GM20000 (cell line): ENCODE measurements at places on chromosomes 4 and X.
A peak's percentile ranks its signal among the peaks of the same experiment; 100 is the strongest.

GRCh38 chr4:83125738-83126141 is 11.2 kb upstream of the PLAC8 start:
- no peak for DNase-seq

DNA sequence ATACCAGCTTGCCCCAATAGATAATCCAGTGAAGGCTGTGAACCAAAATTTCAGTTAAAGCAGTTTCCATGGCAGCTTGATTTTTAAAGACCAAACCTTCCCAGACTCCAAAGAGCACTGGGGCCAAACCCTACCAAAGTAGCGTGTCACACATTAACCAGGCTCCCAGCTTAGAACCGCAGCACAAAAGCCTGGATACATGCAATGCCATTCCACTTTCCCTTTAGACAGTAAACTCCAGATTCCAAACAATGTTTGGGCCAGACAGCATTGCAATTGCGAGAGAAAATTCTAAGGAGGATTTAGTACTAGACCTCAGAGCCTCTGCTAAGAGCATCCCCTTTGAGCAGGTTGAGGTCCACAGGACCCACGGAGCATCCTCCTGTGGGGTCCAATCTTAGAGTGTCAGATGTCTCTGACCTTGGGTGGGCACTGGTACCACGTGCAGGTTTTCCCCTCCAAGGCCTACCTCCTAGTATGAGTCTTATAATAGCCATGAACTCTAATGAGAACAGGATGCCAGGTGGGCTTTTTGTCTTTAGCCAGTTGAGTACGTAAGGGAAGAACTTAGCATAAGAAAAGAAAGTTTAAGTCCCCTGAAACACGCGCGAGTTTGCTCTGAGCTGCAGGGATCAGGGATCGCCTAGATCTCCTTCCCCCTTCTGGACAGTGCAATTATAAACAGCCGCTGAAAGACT is 38.8 kb downstream of the MGARP start:
- DNase-seq: no peak

GRCh38 chr4:54384563-54384962 is 155.5 kb downstream of the PDGFRA start:
- DNase-seq: no peak

DNA sequence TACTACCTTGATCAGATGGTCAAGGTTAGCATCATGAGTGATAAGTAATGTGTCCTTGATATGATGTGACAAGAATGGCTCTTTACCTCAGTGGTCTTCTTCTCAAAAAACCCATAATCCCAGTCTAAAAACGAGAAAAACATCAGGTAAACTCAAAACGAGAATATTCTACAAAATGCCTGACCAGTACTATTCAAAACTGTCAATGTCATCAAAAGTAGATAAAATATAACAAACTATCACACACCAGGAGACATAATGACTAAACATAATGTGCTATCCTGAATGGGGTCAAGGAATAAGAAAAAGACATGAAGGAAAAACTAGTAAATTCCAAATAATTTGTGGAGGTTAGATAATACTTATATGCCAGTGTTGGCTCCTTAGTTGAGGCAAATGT is 85.2 kb upstream of the PDHA2 start:
- DNase-seq: no peak

DNA sequence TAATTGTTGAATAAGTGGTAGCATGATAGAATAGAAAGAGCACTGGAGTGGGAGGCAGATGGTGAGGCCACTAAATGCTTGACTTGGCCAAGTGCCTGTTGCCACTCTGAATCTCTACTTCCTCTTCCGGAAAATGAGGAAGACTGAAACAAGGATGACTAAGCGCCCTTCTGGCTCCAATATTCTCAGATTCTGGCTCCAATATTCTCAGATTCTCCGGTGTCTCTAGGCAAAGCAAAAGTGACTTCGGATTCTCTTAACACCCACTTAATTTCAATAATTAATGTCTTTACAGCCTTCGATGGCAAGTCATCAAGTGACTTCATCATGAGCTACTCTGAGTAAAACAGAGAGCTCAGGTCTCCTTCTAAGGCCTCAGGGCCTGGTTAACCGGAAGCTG is 402.2 kb upstream of the FGF13 start:
- no peak for DNase-seq

DNA sequence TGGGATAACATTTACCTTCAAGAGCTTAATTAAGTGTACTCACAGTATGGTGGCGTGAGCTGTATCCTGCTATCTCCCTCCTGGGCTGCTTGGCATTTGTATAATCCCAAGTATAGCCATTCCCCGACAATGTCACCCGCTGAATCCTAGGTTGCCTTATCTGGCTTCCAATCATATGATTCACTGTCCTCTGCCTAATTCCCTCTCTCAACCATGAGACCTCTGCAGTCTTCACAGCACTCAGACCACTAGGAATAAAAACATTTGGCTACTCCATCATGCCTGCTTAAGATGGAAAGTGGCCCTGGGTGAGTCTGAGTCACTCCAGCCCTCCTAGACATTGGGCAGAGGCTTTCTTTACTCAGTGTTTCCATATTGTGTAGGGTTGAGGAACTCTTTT is 28.9 kb upstream of the WDFY3 start:
- no peak for DNase-seq

DNA sequence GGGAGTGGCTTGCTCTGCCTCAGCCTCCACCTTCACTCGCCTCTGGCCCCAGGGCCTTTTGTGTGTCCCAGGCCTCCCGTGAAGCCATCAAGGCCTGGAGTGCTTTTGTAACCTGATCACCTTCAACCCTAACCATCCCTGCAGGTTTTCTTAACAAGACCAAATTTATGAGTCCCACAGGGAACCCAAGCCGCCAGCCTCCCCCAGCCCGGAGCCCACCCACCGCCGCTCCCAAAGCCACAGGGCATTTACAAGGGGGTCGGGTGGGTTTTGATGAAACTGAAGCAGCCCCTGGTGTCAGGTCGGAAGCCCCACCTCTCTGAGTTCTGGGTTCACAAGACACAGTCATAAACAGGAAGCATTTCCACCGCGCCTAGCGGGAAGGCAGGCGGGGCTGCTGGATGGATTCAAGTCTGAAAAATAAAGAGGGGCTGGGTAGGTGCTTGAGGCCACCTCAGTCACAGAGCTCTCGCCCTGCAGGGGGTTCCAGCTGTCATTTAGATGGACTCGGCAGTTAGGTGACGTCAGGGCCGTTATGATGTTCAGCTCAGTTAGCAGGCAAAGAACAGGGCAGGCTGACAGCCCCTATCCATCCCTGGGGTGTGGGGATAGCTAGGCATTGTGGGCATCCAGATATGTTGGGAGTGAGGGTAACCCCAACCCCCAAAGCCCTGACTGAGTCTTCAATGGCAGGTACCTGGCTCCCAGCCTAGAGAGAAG is 128.5 kb downstream of the BCOR start:
- no peak for DNase-seq

- no peak for DNase-seq
Observed at GRCh38 chrX:36642052-36642451, 366.1 kb upstream of the FAM47C start.

GRCh38 chr4:27934871-27935270 is 1074.2 kb downstream of the STIM2 start:
- DNase-seq: no peak

- DNase-seq: peak; percentile 15
Observed at GRCh38 chrX:19225909-19226308, 103.6 kb upstream of the ADGRG2 start.

DNA sequence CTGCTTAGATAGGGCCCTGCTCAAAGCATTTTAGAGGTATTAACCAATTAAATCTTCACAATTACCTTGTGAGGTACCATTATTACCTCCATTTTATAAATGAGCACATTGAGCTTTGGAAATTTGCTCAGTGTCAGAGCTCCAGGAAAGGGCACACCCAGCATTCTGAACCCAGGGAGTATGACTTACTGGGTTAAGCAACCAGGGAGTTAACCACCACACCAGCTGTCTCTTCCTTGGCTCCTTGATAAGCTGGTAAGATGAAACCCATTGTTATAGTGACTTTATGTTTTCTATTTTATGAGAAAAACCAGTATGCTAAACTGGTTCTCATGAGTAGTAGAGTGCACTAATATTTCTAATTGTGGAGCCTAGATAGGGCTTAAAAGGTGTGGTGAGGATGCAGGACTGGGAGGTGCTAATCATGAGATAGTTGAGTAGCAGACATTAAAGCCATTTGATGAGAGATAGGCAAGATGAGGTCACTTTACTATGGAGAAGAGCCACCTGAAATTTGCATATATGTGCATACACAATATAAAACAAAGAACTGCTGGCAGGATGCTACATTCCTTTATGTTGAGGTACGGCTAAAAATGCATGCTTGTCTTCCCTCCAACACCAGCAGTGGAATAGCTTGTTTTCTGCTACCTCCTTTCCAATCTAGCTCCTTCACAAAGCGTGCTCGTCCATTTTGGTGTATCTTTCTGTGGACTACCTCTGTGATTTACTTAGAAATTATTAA is 556.1 kb downstream of the SPRY1 start:
- no peak for DNase-seq

DNA sequence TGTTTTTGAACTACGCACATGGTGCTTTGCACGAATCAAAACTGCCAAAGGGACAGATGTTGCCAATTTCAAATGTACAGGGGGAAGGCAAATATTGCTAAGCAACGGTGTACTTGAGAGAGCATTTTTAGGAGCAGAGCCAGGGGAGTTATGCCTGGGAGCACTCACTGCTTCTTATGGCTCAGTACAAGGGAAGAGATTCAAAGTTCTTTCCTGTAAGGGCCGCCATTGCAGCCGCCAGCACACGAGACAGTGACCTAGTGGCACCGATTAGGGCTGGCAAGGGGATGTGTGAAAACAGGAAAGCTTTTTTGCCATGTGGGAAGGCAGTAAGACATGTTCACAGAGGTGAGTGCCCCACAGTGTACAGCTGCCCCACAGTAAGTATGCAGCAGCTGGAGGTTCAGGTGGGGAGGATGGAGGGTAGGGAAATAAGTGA is 133.8 kb downstream of the AFF1 start:
- DNase-seq: no peak

- DNase-seq: no peak
Observed at GRCh38 chr4:126130215-126130614, 815.5 kb downstream of the FAT4 start.

- DNase-seq: no peak
Observed at GRCh38 chr4:123338715-123339114, 57.9 kb upstream of the SPRY1 start.

DNA sequence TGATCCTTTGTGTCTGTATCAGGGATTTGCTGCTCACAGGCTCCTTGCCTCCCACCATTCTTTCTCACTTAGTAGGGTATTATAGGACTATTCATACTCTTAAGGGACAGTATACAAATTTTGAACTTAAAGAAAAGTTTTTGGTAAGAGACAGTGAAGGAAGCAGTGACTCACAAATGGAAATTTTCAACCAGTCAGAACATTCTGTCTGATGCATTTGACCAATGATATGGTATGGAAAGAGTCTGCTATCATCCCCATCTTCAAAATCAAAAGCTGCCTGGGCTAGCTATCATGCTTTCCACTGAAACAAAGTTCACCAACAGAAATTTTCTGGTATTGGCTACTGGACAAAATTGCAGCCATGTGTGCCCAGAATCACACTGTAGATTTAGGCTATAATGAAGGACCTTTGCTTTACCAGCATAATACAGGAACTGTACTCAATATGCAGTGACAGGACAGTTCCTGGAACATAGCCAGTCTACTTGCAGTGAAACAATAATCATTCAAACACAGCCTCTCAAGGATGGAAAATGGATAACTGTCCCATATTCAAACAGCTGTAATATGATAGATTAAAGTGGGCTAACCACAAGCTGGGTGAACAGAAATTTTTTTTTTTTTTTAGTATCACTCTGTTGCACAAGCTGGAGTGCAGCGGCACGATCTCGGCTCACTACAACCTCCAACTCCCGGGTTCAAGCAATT is 109.0 kb upstream of the ACSL4 start:
- DNase-seq: no peak

DNA sequence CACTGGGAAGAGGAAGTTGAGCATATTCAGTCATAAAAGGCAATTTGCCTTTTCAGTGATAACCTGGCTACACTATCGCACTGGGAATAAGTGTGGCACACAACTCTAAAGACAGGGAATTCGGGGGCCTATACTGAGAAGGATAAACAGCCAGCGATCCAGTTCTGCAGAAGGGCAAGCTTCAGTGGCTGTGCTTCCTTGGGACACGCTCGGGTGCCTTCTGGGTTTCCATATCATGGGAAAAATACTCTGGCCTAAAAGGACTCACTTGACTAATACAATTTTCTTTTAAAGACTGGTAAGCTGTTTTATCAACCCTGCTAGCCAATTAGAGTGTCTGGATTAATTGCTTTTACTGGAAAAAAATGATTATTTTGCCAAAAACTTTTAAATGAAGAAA is 58.5 kb downstream of the TENM3 start:
- no peak for DNase-seq

- no peak for DNase-seq
Observed at GRCh38 chr4:76640353-76640910, 205.4 kb downstream of the SHROOM3 start.

GRCh38 chr4:109444182-109444844 is 10.7 kb downstream of the SEC24B start:
- peak; percentile 27 for DNase-seq

DNA sequence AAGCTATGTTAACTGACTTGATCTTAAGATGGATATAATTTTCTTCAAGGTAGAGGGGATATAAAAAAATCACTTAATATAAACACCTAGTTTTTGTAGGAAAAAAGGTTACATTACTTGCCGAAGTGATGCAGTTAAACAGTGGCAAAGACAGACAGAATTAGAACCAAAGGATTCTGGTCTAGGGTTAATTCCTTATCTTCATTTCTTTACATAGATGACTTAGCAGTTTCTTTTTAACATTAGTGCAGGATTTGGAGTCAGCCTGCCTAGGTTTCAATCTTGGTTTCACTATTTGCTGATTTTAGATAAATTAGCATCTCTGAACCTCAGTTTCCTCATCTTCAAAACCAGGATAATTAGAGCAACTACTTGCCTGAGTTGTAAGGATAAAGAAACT is 14.3 kb downstream of the ZAR1 start:
- DNase-seq: no peak

GRCh38 chrX:68880846-68881552 is 52.2 kb downstream of the EFNB1 start:
- no peak for DNase-seq

DNA sequence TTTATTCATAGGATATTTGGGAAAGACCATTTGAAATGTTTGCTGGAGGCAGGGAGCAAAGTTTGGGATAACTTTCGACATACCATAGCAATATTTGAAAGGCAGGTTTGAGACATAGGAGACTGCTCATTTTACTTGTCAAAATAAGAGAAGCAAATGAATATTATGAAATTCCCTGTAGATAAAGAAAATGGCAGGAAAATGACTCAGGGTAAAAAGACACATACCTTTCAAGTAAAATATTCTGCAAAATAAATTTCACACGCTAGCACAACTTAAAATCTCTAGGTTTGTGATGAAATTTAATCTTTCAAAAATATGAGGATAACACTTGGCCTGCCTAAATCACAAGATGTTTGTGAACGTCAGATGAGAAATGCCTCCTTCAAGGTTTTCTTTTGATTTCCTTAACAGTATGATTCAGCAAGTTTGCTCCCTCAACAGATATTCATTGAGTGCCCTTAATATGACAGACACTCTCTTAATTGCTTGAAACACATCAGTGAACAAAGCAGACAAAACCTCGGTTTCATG is 6.6 kb downstream of the TMEM156 start:
- no peak for DNase-seq

GRCh38 chr4:106951891-106952290 is 84.2 kb downstream of the DKK2 start:
- DNase-seq: no peak
